ENCODE measurements at places on chromosomes 5 and 9. TPM values are rescaled to one million over a fixed set of nuclear protein-coding genes. Genes with fewer than 3 reads are reported as not detected.

TSSK1B gene
- polyA plus RNA-seq = not detected

HRH2 gene
- not detected for polyA plus RNA-seq

SPATA31E1 gene
- polyA plus RNA-seq = not detected

C5orf52 gene
- not detected for polyA plus RNA-seq
